ENCODE measurements at places on chromosomes 5 and 9.

DNA sequence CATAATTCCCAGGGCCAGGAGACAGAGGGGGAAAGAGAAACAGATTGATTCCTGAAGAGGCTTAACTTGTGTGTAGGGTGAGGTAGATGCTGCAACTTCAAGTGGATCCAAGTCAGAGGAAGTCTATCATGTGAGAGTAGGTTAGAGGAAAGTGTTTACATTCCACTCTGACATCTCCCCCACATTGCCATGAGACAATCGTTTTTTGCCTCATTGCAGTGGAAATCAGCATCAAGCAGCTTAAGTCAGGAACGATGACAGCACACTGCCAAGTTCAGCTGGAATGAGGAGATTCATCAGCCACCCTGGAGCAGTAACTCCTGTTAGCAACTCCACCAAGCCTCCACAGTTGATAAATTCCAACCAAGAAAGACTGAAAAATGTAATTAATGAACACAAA, 689.7 kb upstream of the MEF2C start:
- no peak for DNase-seq

DNA sequence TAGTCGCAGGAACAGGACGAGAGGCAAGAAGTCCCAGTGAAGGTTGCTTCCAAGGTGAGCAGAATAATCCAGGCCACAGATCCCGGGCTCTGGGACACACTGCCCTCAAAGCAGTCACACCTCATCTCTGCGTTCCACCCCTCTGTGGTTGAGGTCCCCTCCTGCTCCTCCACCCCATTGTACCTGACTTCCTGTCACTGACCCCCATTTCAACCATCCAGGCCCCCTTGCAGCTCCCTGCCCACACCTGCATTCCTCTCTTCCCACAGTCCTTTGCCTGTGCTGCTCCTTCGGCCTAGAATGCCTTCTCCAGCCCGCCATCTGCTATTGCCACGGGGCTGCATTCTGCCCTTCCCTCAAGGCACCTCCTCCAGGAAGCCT, 73.5 kb downstream of the PAX5 start:
- DNase-seq: no peak

DNA sequence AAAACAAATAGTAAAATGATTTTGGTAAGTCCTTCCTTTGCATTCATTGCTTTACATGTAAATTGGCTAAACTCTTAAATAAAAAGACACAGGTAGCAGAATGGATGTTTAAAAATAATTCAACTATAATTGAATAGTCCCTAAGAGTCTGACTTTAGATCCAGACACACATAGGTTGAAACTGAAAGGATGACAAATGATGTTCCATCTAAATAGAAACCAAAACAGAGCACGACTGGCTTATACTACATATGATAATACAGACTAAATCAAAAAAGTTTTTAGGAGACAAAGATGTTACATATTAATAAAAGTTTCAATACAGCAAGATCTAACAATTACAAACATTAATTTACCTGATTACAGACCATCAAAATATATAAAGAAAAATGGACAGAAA, 2055.1 kb upstream of the WWC1 start:
- no peak for DNase-seq

DNA sequence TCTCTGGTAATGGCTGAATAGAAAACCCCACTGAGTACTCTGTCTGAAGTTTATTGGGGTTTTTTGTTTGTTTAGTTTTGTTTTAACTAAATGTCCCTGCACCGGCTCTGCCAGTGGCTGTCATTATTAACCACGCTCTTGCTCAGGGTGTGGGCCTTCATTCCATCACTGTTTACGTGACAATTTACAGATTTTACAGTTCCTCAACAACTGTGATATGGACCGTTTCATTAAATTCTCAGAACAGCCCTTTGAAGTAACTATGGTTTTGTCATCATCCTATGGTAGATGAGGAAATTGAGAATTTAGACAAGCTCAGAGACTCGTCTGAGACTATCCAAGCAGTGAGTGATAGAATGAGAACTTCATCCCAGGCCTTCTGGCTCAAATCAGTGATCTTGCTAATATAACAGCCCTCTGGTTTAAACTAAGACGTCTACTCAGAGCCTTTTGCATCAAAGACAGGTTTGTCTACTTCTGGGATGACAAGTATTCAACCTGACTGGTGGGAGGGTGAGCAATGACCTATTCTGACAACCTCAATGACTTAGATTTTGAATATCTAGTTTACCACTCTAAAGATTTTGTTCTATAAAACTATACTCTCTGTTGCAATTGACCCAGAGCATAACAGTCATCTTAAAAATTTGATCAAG, 77.3 kb upstream of the MAP3K1 start:
- DNase-seq: no peak

GRCh38 chr5:91183743-91184142, 199.4 kb downstream of the ARRDC3 start:
- DNase-seq: no peak

- no peak for DNase-seq
These were observed 30.3 kb downstream of the MAN2A1 start for GRCh38 chr5:109719978-109720377.

- no peak for DNase-seq
These were observed 119.1 kb upstream of the ITGA1 start for GRCh38 chr5:52668544-52669185.

- DNase-seq: no peak
These were observed 1.3 kb downstream of the ARAP3 start for GRCh38 chr5:141680751-141681201.

- DNase-seq: no peak
These were observed 27.3 kb upstream of the TRIM14 start for GRCh38 chr9:98146101-98146991.

GRCh38 chr5:12330381-12330780, 426.1 kb upstream of the CTNND2 start:
- no peak for DNase-seq

DNA sequence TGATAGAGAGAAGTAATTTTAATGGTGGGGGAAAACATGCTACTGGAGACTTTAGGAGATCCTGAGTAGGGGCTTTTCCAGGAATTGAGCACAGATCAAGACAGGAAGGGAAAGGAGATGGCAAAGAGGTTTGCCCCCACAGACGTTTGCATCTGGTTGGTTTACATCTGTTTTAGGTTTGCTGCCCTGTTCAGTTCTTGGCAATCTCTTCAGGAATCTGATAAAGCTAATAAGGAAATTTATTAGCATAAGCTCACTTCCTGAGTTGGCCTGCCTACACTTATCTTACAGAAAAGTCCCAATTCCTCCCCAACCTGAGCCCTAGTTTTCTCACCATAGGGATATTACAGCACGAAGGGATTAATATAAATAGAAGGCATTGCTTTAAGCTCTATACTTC, 3.4 kb upstream of the CFAP95 start:
- no peak for DNase-seq

GRCh38 chr5:5424736-5425135, 2.3 kb downstream of the ICE1 start:
- DNase-seq: no peak

DNA sequence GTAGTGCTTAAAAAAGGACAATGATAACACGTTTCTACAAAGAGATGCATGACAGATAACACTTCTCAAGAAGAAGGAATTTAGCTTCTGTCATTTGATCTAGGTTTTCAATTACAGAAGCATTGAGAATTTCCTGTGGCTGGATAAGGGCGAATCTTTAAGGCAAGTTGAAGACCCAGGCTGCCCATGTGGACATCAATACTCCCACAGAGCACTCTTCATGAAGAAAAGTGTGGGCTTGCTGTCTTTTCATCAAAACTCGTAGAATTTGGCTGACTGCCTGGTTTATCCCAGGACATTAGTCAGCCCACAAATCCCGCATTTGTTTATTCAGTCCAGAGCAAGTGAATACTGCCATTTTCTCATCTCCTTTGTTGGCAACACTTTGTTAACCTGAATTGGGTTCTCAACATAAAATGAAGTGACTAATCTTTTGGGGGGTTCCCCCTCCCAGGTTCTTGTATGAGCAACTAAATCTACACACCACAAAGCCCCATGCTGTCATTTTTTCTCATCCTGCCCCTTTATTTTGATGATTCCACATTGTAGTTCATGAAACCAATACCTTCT, 43.4 kb upstream of the CDKN2B start:
- no peak for DNase-seq

DNA sequence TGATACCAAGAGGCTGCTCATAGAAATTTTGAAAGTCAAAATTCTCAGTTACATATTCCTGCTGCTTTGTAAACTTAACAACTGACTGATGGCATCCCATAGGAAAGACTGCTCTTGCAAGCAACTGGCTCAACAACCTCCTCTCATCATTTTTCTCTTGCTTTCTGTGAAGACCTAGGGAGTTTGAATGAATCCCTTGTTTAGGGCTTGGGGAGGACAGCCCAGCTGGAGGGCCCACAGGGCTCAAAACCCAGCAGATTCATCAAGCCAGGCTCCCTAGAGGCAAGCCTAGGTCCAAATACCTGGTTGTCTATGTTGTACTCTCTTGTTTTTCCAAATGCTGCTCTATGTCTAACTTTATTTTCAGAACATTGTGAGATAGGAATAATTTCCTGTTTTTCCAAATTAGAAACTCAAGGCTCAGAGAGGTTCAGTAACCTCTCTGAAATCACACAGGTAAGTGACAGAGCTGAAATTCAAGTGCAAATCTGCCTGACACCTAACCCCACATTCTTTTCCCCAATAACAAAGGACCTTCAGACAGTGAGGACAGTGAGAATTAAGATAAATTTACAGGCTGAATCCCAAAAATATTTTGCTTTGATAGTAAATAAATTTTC, 558.9 kb upstream of the KLF4 start:
- DNase-seq: no peak

GRCh38 chr9:19408316-19408692, 505 bp upstream of the ACER2 start:
- DNase-seq: no peak

- DNase-seq: no peak
These were observed 213.4 kb downstream of the GAS1 start for GRCh38 chr9:86733929-86734328.

GRCh38 chr5:170221327-170221741, 11.5 kb upstream of the C5orf58 start:
- DNase-seq: peak; percentile 15

DNA sequence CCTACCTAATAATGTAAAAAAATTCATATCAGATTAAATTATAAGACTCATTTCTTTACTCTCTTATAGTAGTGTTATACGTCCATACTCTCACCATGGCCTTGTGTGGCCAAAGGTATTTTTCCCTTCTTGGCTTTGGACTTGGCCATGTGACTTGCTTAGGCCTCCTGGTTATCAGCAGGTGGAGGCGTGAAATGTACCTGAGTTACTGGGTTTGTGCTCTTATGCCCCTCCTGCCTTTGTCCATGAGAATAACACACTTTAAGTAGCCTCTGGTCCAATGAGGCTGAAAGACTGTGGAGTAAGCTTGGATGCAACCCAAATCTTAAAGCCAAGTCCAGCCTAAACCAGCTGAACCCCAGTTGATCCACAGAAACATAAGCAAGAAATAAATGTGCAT, 68.7 kb downstream of the RETREG1 start:
- DNase-seq: no peak

GRCh38 chr5:148482697-148483462, 99.1 kb downstream of the FBXO38 start:
- no peak for DNase-seq

DNA sequence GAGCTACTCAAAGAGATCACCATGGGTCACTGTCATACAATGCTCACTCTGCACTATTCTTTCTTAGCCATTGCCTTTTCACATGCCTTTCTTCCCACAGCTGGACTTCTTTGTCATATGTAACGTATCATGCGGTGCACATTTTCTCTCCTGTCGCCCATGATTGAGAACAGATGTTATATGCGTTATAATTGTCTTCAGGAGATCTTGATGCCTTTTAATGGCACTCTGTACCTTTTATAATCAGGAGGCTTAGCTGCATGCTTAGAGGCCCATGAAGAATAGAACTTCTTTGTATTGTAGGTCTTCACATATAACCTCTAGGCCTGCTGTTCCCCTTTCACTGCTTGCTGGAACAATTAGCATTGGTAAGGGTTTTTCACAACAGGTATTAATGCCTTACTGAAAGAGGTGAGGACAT, 436.1 kb downstream of the CDH10 start:
- peak; percentile 43 for DNase-seq

DNA sequence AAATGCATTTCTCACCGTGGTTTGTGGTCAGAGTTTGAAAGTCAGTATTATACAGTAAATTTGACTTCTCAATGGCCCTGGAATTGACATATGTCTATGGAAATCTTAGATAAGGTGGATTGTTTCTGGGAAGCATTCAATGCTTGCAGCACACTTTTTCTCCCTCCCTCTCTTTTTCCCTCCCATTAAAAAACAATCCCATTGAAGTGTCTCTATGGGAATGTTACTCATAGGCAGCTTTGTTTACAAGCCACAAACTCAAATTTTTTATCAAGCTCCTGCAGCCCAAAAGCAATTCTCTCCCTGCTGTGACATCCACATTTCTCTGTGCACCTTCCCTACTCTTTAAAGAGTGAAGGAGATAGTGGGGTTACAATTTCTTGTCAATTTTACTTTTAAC, 292.1 kb downstream of the ARRDC3 start:
- no peak for DNase-seq

GRCh38 chr5:139569270-139569955, 8.3 kb downstream of the UBE2D2 start:
- no peak for DNase-seq

GRCh38 chr5:55633574-55634208, 78.4 kb downstream of the SLC38A9 start:
- no peak for DNase-seq

DNA sequence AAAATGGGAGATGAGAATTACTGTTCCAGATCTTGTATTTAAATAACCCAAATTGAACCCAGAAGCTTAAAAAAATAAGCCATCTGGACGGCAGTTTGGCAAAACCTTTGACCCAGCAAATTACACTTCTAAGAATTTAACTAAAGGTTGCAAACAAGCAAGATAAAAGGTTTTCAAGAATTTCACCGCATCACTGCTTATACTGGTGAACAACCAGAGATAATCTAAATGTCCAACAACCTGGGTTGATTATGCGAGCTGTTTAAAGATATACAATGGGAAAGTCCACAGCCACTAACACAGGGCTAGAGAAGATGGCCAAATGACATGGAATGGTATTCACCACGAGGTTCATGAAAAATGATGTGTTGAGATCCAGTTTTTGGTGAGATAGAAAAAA, 149.3 kb downstream of the GNAQ start:
- DNase-seq: no peak

- no peak for DNase-seq
These were observed 108.7 kb upstream of the MPDZ start for GRCh38 chr9:13388157-13388556.

GRCh38 chr5:53381-54174, 38.4 kb upstream of the PLEKHG4B start:
- peak; percentile 79 for DNase-seq

- no peak for DNase-seq
These were observed 329.0 kb upstream of the MPDZ start for GRCh38 chr9:13608451-13608850.

Data from COR-L47 (cell line).